ENCODE measurements at places on chromosomes 6 and 20.

GRCh38 chr6:34459899-34460593, 5.8 kb upstream of the PACSIN1 start:
- DNase-seq, result peak; percentile 53

- DNase-seq, result peak; percentile 24
Observed at GRCh38 chr6:128491100-128491581, 29.3 kb downstream of the PTPRK start.

DNA sequence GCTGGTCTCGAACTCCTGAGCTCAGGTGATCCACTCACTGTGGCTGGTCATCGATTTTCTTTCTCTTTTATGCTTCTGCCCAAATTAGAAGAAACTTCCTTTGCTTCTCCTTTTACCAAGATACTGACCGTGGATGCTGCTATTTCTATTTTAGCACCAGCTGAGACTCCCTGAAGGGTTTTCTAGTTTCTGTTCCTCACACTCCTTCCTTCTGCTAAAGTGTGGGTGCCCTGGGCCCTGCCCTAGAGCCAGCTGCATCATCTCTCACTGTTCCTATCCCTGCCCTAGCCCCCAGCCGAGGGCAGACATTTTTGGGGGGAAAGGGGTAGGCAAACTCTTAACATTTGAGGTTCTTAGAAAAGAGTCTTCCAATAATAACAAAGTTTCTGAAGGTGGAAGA, 6.3 kb downstream of the SMOC2 start:
- DNase-seq, result no peak

GRCh38 chr6:128432394-128432793, 88.0 kb downstream of the PTPRK start:
- DNase-seq, result peak; percentile 51

DNA sequence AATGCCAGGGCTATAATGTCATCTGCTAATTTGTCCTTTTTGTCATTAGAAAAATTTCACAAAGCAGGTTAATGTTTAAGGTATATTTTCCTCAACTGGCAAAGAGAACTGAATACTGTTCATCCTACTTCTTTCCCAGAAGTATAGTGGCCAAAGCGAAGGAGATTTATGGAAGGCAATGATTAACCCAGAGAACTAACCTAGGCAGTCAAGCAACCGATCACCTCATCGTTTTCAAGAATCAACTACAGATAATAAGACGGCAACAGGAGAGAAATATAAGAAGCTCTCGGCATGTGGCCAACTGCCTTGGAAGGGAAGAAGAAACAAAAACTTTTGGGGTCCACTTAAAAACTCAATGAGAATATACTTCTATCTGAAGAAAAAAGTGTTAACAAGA, 38.2 kb downstream of the REV3L start:
- DNase-seq, result no peak

- no peak for DNase-seq
Observed at GRCh38 chr6:22017766-22018165, 279.1 kb downstream of the PRL start.

GRCh38 chr6:77502981-77503380, 39.7 kb upstream of the HTR1B start:
- DNase-seq, result peak; percentile 69

DNA sequence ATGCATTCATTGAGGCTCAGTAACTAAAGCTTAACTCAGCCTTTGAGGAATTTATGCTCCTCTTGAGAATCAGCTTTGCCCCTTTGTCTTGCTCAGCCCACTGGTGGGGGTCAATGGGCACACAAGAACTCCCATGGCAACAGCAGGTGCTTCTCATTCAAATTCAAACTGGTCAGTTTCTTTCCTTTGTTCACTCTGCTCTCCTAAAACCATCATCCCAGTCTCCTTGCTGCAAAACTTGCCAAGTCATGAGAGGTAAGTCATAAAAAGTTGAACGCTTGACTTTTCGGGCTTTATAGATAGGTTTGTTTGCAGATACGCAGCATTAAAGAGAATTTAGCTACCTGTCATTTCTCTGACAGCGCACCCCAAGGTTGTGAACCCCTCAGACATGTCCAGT, 146.8 kb downstream of the TFAP2A start:
- DNase-seq, result no peak

Data from amniotic epithelial cell (primary cell).